ENCODE measurements at places on chromosomes 1 and 21.

- DNase-seq: no peak
These were observed 496.9 kb upstream of the LRRC7 start for GRCh38 chr1:69070660-69071373.

GRCh38 chr21:36747815-36748383 lies 49.0 kb downstream of the SIM2 start:
- DNase-seq: peak; percentile 18

GRCh38 chr1:28156821-28157220 lies 19.7 kb downstream of the PTAFR start:
- DNase-seq: no peak

GRCh38 chr1:99992760-99993467 lies 23.1 kb downstream of the SLC35A3 start:
- DNase-seq: no peak

DNA sequence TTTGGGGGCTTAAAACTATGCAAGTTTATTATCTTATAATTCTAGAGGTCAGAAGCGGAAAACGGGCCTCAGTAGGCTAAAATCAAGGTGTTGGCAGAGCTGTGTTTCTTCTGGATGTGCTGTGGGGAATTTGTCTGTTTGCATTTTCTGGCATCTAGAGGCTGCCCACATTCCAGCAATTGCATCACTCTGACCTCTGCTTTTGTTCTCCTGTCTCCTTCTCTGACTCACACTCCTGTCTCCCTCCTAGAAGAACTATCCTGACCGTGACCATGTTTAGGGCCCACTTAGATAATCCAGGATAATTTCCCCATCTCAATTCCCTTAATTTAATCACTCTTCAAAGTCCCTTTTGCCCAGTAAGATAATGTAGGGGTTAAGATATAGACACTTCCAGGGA lies 127.4 kb upstream of the DEPDC1 start:
- no peak for DNase-seq
